ENCODE measurements at places on chromosomes 13 and 19.

DNA sequence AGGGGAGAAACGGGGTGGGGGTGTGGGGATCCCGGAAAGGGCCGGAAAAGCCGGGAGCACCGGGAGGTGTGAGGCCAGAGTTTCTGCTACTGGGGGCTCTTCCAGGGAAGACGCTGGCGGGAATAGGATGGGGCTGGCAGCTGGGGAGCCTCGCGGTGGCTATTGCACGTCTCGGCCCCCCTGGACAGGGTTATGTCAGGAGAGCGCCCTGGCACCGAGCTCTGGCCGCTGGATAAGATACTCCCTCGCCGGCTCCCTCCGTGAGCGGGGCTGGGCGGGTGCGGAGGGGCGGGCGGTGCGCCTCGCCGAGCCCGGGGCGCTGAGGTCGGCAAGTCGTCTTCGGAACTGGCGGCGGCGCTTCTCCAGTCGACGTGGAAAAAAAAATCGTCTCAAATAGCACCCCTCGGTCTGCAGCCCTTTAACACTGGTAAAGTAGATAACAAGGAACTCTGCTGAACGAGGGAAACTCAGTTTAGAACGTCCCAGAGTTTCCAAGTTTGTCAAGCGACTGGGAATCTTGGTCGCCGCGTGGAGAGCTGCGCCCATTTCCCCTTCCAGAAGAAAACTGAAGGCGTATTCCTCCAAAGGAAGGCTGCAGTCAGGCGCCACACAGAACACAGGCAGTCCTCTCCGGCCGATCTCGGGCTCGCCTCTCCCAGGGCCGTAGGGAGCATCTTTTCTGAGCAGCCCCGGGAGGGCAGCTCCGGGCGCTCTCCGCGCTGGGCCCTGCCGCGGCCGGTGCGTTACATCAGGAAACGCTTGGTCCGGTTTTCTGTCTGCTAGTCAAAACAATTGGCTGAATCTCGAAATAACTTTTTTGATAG lies 115.1 kb downstream of the KCNRG start:
- DNase-seq = peak; percentile 38

GRCh38 chr13:36796052-36796451 lies 23.0 kb upstream of the RFXAP start:
- no peak for DNase-seq

GRCh38 chr13:100470866-100471505 lies 117.6 kb downstream of the GGACT start:
- no peak for DNase-seq

GRCh38 chr13:79447741-79448140 lies 33.2 kb upstream of the NDFIP2 start:
- DNase-seq = no peak

GRCh38 chr19:2408247-2408646 lies 19.1 kb downstream of the TIMM13 start:
- no peak for DNase-seq

Data from left ventricle myocardium inferior (tissue), 1 donor.